HT-29 (cell line): ENCODE measurements at places on chromosomes 12 and 14. TPM values are rescaled to one million over a fixed set of nuclear protein-coding genes. Genes with fewer than 3 reads are reported as not detected.

ARHGAP9 gene
- total RNA-seq = 1.5 and 3.4 TPM in 2 replicates

SALL2 gene
- 0.05 TPM in 1 of 2 replicates, not detected in the other for total RNA-seq

ARF3 gene
- total RNA-seq = 76.3 and 76.9 TPM in 2 replicates

MIP gene
- total RNA-seq = 0.15 and 0.26 TPM in 2 replicates

ARG2 gene
- total RNA-seq = 4.4 and 4.5 TPM in 2 replicates

SOCS2 gene
- 0.13 and 1.0 TPM in 2 replicates for total RNA-seq

MLEC gene
- 226 and 266 TPM in 2 replicates for total RNA-seq
